ENCODE measurements at places on chromosomes 12 and 14.

GRCh38 chr14:98578204-98578603 is 693.8 kb downstream of the BCL11B start:
- ATAC-seq, result no peak

DNA sequence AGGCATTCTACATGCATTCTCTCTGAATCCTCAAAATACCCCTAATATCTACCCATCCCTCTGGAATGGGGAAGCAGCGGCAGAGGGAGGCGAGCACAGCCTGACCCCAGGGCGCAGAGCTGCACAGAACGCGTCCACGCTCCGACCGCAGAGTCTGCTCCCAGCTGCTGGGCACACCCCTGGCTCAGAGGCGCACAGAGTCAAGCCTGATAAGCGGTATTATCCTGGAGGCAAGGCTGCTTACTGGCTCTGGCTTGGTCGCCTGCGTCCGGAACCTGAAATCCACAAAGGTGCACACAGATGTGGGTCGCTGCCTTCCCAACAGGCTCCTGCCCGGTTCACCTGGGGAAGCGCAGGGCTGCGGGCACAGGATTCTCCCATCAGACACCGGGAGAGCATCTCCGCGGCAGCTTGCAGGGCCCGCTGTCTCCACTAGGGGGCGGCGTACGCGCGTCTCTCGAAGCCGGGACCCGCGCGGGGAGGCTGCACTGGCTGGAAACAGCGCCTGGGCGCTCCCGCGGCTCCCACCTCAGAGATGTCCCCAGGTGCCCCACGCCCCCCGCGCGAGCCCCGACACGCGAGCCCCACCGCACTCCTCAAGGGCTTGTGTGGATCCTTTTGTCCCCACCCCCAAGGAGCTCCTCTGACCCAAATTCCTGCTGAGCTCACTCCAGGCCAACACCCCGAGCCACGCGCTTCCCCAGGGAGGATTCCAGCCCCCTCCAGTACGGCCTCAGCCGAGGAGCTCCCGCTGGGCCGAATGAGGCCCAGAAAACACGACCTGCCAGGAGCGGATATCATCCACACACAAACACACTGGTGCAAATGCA is 120.1 kb upstream of the FZD10 start:
- ATAC-seq, result no peak

DNA sequence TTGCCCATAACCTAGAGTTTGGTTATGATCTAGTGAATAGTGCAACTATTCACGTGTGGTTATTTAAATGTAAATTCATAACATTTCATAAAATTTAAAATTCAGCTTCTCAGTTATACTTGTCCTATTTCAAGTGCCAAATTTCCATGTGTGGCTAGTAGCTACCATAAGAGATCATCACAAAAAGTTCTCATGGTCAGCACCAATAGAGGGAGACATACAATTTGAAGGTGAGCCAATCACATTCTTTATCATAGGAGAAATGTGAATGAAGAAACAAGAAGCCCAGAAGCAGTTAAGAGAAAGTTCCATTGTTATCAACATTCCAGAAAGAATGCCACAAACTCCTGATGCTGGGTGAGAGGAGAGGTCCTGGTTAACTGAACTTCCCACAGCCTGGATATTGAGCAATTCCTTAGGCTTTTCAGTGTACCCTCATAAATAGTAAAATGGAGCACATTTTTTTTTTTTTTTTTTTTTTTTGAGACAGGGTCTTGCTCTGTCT is 892.9 kb upstream of the USP15 start:
- no peak for ATAC-seq

DNA sequence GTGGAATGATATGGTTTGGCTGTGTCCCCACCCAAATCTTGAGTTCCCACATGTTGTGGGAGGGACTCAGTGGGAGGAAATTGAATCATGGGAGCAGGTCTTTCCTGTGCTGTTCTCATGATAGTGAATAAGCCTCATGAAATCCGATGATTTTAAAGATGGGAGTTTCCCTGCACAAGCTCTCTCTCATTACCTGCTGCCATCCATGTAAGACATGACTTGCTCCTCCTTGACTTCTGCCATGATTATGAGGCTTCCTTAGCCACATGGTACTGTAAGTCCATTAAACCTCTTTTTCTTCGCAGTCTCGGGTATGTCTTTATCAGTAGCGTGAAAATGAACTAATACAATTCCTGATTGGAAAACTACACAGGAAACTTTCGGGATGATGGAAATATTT is 100.5 kb downstream of the TSHR start:
- ATAC-seq, result no peak

- peak; percentile 63 for ATAC-seq
These were observed 673 bp upstream of the TTC9 start for GRCh38 chr14:70640938-70641547.

DNA sequence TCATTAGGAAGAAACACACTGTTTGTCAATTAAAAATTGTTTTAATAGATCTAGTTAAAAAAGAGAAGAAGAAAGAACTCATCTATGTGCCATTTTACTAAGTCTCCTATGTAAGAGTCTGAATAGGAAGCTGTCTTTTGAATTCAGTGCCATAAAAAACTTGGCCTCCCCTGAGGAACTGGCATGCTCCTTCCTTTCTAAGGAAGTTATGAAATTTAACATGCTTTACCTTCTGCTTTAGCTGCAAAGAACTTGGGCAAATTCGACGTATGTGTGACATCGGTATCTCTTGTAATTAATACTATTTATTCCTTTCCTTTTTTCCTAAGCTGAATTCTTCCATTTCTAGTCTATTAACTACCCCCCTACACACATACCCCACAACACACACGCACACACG is 12.5 kb downstream of the TM7SF3 start:
- no peak for ATAC-seq

GRCh38 chr14:53626761-53627160 is 329.9 kb downstream of the BMP4 start:
- no peak for ATAC-seq

GRCh38 chr12:2895511-2895910 is 4.8 kb downstream of the TULP3 start:
- no peak for ATAC-seq

GRCh38 chr12:64569923-64570691 is 40.2 kb upstream of the RASSF3 start:
- ATAC-seq, result no peak

GRCh38 chr14:43795600-43796228 is 711.4 kb downstream of the FSCB start:
- no peak for ATAC-seq

DNA sequence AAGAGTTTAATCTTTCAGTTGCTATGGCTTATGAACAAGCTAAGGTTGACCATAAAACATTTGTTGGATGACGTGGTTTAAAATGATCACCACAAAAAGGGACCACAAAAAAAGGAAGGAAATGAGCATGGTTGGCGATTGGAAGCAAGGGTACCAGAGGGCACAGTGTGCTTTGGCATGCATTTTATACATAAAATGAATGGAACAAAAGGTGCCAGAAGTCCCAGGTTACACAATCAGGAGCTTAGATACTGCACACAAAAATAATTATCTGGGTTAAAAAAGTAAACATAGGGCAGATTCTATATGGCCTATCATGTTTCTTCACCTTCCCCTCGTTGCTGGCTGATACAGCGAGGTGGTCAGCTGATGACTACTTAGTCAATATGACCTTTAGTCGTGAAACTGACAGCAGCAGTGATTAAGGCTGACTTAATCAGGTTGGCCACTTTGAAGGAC is 50.7 kb downstream of the ZC3H14 start:
- ATAC-seq, result no peak

DNA sequence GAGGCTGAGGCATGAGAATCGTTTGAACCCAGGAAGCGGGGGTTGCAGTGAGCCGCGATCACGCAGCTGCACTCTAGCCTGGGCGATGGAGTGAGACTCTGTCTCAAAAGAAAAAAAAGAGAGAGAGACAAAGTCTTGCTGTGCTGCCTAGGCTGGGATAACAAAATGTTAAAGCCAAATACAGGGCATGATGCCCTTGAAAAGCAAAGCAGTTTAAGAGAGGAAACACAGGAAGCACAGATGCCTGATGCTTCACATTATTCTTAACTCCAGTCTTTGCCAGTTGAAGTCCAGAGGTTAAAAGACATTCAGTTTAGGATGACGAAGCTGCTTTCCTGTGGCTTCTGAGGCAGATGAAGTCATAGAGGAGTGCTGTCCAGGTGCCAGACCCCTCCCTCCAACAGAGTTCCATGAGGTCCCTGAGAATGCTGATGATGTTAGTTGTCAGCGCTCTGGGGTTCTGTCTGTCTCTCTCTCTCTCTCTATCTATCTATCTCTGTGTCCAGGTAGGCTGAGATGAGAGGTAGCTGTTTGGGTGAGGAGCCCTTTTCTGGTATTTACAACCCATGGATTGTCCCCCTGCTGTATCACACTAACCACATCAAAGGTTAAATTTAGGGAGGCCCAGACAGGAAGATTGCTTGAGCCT is 4.9 kb upstream of the MRPL52 start:
- ATAC-seq, result no peak

Measured in gastroesophageal sphincter (tissue), 4 donors.